ENCODE measurements at places on chromosomes 6 and 20. TPM values are rescaled to one million over a fixed set of nuclear protein-coding genes. Genes with fewer than 3 reads are reported as not detected.

The SRMS gene
- total RNA-seq: not detected

The MYMX gene
- not detected for total RNA-seq

The UBD gene
- 0.50 TPM for total RNA-seq

The HNF4A gene
- total RNA-seq: 0.20 TPM

The SEL1L2 gene
- not detected for total RNA-seq

The C6orf132 gene
- 22.4 TPM for total RNA-seq

- DNase-seq: no peak
Measured at GRCh38 chr6:170106906-170107525, 183.9 kb downstream of the DLL1 start.

DNA sequence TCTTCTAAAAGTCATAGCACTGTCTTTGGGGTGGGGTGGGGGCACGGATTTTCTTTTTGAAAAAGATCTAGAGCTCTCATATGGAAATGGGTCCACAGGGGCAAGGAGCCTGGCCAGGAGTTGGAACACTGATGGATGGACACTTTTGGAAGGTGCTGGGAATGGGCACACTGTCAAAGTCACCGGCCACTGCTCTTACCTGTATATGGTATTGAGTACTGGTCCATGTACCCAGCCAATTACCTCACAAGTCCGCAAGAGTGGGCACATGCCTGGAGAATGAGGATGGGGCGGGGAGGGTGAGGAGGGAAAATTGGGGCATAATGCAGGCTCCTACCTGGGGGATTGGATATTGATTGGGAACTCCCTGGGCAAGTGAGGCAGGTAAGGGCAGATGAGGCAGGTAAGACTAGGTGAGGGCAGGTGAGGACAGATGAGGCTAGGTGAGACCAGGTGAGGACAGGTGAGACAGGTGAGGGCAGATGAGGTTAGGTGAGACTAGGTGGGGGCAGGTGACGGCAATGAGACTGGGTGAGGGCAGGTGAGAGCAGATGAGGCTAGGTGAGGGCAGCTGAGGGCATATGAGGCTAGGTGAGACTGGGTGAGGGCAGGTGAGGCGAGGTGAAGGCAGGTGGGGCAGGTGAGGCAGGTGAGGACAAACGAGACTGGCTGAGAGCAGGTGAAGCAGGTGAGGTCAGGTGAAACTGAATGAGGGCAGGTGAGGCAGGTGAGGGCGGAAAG, 167.9 kb downstream of the NRN1 start:
- no peak for DNase-seq

GRCh38 chr6:2978923-2979322, 7.6 kb upstream of the SERPINB6 start:
- DNase-seq: no peak

- no peak for DNase-seq
Measured at GRCh38 chr6:105346052-105346451, 56.8 kb downstream of the PREP start.

GRCh38 chr6:6591778-6592465, 3.4 kb downstream of the LY86 start:
- DNase-seq: no peak

DNA sequence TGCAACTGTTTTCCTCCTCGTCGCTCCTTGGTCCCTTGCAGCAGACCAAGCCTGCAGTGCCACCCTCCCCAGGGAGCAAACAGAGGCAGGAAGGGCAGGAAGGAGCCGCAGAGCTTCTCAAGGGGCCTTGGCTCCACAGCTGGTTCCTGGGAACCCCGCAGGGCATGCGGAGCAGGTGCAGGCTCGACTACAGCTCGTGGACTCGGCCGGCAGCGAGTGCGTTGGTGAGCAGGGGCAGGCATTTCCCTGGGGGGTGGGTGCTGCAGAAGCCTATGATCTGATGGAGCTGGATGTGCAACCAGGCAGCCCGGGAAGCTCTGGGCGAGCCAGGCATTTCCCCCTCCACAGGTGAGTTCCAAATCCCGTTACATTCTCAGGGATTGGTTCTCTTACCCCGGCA, 37.1 kb downstream of the FRMD1 start:
- no peak for DNase-seq

DNA sequence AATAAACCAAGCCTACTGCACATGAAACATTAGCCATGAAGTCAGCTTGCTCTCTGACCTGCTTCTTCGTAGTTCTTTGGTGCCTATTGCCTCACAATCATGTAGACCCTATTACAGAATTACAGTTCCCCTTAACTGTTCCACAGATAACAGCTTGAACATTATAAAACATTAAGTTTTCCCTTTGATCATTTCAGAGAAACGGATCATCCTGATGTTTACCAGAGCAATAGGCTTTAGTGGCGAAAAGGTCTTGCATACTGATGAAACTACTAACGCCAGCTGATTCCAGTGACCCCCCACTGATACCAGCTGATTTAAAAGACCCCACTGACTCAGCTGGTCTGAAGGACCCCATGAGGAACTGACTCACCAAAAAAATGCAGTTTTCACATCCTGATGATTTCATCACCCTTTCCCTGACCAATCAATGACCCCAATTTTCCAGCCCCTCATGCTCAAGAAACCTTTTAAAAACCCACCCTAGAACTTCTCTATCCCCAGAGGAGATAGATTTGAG, 39.4 kb upstream of the MLIP start:
- DNase-seq: no peak

DNA sequence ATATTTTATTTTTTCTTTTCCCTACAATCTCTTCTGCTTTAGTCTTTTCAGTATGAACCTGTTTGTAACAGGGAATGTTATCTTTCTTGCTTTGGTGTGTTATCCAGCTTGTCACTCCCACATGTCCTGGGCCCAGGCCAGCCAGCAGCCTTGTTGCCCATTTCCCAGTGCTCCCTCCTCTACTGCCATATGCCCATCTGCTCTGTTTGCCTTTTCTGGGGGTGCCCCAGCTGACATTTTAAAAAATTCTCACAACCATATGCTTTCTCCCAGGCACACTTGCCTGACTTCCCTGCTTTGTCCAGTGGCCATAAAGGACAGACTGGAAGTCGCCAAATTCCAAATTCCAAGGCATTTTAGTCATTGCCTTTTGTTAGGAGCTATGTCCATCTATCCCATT, 23.6 kb upstream of the LMBRD1 start:
- DNase-seq: no peak

DNA sequence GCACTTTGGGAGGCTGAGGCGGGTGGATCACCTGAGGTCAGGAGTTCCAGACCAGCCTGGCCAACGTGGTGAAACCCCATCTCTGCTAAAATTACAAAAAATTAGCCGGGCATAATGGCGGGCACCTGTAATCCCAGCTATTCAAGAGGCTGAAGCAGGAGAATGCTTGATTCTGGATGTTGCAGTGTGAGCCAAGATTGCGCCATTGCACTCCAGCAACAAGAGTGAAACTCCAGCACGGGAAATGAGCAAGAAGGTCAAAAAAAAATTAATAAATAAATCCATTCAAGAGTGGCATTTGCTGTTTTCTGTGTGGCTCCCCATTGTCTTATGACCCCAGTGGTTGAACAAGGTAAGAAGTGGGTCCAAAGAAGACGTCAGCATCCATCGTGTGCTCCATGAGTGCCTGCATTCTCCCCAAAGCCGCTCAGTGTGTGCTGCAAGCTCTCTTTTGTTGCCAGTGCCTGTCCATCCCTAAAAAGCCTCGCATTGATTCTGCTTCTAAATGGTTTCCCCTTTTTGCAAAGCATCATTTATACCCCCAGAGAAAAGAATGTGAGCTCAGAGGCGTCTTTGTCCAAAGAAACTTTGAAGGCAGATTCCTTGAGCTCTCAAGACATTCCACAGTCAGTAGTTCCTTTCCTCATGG, 38.8 kb upstream of the MAP3K4 start:
- no peak for DNase-seq

GRCh38 chr6:44353336-44353735, 10.9 kb downstream of the SPATS1 start:
- no peak for DNase-seq

- DNase-seq: no peak
Measured at GRCh38 chr20:24772667-24773066, 176.4 kb upstream of the CST7 start.

DNA sequence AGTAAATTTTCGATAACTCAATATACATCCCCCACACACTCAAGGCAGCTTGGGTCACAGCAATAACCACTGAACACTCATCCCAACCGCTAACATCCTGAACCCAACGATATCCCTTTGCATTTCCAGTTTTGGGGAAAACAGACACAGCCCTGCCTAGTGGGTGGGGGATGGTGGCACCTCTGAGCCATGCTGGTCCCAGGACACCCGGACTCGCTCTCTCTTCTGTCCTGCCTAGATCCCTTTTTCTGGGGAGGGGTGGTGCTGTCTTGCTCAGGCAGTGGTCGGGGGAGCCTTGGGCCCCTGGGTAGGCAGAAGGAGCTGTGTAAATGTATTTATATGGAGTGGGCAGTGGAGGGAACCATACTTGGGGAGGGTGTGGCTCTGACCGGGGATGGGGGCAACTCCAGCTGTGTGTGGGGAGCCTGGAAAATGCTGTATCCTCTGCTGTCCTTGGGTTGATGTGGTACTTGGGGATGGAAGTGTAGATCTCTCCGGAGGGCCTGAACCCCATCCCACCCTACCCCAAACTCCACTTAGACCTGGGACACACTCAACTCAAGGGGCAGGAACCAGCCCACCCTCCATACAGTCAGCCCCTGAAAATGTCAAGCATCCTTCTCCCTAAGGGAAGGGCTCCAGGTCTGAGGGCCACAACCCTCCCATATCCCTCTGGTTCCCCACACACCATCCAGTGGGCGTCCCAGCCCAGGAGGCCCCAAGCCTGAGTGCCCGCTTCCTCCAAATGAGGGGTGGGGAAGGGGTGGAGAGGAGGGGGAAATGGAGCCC, 23.7 kb upstream of the SLC22A7 start:
- DNase-seq: no peak

DNA sequence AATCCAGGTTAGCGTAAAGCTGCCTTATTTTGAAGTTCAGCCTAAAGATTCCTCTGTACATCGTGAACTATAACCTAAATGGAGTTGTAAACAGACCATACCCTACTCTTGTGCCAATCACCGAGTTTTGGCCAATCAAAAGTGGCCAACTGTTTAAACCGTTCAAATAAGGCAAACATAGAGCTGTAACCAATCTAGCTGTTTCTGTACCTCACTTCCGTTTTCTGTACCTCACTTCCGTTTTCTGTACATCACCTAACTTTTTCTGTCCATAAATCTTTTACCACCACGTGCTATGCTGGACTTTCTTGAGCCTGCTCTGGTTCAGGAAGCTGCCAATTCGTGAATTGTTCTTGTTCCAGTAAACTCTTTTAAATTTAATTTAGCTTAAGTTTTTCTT, 39.7 kb downstream of the LBP start:
- no peak for DNase-seq

DNA sequence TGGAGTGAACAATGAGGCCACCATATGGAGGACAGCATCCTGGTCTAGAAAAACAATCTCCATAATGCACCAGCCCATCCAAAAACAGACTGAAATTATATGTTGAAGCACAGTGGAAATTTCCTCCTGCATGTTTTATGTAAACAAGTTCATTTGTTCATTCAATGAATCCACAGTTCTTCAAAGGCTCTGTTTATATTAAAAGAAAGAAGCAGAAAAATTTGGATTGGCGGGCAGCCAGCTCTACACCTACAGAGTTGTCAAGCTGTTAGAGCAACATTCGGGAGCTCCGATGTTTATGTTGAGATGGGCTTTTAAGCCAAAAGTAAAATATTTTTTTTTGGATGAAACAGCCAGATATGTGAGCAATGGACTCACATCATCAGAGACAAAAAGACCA, 395.3 kb upstream of the SULF2 start:
- DNase-seq: no peak

DNA sequence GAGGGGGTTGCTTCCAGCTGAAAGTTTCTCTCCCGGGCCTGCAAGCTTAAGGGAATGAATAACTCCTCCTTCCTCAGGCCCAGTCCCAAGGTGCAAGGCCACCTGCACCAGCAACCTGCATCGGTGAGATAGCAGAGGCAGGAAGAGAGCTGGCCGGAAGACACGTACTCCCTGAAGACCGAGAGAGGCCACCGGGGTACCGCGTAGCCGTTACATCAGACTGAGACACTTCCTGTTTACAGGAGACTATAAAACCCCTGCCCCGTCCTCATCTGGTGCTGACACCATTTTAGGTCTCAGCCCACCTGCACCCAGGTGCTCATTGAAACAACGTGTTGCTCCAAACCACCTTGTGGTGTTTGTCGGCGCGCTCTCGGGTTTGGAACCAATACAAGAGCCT, 60.5 kb upstream of the PRND start:
- no peak for DNase-seq

- DNase-seq: no peak
Measured at GRCh38 chr20:5766085-5766764, 16.0 kb downstream of the SHLD1 start.

DNA sequence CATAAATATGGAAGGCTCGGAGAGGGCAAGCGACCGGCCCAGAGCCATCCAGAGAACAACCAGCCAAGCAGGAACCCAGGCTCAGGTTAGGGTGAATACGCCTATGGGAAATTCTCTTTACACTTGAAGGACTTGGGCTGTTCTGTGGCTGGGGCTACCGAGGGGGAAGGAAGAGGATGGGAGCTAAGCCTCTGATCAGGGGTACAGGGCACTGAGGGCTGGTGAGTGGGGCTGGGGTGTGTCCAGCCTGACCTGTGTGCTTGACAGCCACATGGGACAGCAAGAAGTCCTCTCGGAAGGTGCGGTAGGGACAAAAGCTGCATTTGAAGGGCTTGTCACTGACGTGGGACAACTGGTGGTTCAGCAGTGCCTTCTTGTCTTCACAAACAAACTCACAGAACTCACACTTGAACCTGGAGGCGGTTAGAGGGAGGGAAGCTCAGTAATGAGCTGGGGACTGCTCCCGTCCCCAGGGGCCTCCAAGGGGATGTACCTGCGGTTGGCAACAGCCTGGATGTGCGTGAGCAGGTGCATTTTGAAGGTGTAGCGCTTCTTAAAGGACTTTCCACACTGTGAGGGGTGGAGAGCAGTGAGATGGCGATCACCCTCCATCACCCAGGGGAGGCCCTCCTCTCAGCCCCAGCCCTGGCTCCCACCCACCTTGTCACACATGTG, 11.9 kb downstream of the ZNF335 start:
- no peak for DNase-seq

GRCh38 chr6:23410439-23410838, 715.6 kb upstream of the NRSN1 start:
- DNase-seq: no peak

- no peak for DNase-seq
Measured at GRCh38 chr6:33717934-33718455, 6.5 kb upstream of the UQCC2 start.

DNA sequence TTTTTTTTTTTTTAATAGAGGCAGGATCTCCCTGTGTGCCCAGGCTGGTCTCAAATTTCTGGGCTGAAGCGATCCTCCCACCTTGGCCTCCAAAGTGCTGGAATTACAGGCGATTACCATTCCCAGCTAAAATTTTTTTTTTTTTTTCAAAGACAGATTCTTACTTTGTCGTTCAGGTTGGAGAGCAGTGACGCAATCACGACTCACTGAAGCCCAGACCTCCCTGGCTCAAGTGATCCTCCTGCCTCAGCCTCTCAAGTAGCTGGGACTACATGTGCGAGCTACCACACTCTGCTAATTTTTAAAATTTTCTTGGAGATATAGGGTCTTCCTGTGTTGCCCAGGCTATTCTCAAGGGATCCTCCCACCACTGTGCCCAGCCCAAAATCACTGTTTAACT, 58.0 kb upstream of the MYO6 start:
- no peak for DNase-seq

DNA sequence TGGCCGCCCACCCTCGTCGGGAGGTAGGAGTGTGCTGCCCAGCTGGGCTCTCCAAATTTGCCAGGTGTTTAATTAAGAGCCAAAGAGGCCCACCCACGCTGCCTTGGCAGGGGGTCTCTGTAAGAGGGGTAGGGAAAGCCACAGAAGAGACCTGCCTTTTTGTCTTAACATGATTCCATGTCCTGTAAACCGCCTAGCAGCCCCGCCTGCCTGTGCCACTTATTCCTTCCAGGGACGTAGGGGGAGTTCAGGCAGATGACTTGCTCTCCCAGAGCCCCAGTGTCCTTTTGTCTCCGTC, 2.1 kb downstream of the FAM210B start:
- DNase-seq: no peak
